MV-4-11 (cell line): ENCODE measurements at places on chromosomes 3 and 15.

DNA sequence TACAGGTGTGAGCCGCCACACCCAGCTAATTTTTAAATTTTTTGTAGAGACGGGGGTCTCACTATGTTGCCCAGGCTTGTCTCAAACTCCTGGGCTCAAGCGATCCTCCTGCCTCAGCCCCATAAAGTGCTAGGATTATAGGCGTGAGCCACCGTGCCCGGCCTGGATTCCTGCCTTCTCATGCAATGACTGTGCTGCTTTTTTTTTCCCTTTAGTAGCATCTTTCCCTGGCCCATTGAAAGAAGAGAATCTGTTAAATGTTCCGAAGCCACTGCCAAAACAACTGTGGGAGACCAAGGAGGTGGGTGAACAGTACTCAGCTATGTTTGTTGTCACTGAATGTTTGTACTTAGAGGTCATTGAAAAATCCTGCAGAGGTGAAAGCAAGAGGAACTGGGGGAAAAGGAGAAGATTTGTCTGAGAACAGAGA is 88.0 kb downstream of the CRTC3 start:
- no peak for DNase-seq

DNA sequence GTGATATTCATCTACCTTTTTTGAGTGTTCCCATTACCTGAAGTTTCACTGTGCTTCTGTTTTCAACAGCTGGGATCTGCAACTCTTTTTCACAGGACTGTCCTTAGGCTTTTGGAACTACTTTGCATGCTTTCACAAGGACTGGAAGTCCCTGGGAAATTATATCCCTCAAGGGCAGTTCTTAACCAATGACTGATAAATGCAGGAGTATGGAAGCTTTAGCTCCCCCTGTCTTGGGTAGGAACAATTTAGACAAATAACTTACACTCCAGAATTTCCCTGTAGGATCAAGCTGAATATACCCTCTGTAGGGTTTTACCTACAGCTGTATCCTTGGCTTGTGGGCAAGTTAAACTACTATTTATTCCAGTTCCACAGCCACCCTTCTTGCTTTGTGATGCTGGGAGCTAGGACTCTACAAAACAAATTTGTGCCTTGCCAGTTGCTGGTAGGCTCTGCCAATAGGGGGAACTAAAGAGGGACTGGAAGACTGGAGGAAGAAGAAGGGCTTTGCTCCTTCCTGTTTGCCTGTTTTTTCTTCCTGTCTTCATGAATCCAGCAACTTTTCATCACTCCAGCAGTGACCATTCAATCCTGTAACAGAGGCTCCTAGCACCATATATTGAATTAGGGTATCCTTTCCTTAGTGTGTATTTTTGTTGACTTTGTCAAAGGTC is 6.8 kb upstream of the ZNF280D start:
- DNase-seq = peak; percentile 49

- peak; percentile 88 for DNase-seq
Observed at GRCh38 chr15:92069308-92070250, 216.1 kb downstream of the SLCO3A1 start.

- no peak for DNase-seq
Observed at GRCh38 chr3:122366379-122366749, 16.7 kb downstream of the MIX23 start.

DNA sequence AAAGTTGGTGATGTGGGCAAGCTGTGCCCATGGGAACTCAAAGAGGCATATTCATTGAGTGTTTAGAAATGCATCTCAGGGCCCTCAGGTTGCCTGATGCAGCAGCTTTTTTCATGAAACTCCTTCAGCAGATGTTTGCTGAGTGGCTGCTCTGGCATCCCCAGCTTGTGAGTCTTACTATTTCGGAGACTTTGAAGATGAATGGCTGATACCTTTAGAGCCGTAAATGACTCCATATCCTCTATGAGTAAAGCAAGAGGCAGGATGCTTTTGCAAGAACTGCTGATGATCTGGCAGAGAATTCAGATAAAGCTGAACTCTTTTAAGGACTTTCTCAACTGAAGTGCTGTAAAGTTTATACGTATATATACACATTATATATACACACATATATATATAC is 384.3 kb downstream of the CACNA2D3 start:
- DNase-seq = no peak

- no peak for DNase-seq
Observed at GRCh38 chr3:61928776-61929314, 367.5 kb downstream of the PTPRG start.

DNA sequence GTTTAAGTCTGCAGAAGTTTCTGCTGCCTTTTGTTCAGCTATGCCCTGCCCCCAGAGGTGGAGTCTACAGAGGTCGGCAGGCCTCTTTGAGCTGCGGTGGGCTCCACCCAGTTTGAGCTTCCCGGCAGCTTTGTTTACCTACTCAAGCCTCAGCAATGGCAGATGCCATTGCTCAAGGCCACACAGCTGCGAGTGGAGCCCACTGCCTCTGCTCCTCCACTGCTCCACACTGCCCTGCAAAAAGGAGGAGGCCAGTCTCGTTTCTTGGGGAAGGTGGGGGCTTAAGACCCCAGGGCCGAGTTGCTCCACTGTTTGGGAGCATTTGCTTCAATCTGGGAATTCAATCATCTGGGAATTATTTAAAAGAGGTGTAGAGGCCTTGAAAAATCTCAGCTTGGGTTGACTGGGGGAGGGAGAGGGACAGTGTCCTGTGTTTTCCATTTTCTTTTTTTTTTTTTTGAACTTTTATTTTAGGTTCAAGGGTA is 144.6 kb upstream of the MEF2A start:
- DNase-seq = no peak

DNA sequence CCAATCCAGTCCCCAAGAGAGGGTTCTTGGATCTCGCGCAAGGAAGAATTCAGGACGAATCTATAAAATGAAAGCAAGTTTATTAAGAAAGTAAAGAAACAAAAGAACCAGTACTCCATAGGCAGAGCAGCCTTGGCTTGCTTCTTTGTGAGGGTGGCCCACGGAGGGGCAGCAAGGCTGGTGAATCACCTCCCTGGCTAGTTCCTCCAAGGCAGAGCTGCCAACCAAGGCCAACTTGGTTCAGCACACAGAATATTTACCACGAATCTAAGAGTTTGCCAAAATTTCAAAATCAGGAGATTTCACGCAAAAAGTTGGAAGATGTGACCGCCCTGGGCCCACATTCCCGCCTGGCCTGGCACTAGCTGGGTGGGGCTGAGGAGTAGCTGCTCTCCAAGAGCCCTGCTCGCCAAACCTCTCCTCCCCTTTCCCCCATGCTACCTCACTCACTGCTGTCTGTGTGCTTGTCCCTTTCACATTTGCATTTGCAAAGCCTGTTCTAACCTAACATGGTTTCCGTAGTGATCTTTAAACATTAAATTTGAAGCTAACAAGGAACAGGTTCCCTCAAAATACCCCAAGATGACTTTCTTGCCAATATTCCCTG is 26.2 kb upstream of the DCUN1D1 start:
- DNase-seq = no peak

- no peak for DNase-seq
Observed at GRCh38 chr3:171888466-171888865, 45.3 kb downstream of the TMEM212 start.

GRCh38 chr3:139654637-139655365 is 23.0 kb downstream of the NMNAT3 start:
- no peak for DNase-seq

DNA sequence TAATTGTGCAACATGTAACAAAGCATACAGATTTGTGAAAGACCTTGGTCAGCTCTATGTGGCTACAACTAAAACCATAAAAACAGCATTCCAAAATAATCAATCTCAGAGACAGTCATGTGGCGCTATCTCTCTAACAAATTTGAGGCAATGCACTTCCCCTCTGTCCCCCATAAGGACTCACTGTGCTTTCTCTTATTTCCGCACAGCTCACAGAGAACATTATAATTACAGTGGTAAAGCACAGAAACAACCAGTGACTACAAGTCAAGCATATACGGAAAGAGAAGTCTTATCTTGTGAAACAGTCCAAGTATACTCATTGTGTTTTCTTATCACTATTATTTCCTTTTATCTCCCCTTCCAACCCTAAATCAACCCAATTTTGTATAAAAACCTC is 64.3 kb downstream of the RYK start:
- no peak for DNase-seq

DNA sequence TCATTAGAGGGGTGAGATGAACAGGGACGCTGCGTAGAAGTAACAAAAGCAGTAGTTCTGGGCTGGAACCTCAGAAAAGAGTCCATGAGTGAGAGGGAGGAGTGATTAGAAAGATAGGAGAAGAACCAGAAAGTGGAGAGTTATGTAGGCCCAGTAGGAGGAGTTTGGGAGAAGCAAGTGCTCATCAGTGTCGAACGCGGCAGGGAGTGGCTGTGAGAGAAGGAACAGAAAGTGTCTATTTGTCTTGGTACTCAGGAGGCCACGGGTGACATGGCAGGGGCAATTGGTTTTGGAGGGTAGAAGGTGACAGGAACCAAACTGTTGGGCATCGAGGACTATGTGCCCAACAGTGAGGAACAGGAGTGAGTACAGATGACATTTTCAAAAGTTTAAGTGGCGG is 1.3 kb upstream of the INSYN1 start:
- peak; percentile 64 for DNase-seq

DNA sequence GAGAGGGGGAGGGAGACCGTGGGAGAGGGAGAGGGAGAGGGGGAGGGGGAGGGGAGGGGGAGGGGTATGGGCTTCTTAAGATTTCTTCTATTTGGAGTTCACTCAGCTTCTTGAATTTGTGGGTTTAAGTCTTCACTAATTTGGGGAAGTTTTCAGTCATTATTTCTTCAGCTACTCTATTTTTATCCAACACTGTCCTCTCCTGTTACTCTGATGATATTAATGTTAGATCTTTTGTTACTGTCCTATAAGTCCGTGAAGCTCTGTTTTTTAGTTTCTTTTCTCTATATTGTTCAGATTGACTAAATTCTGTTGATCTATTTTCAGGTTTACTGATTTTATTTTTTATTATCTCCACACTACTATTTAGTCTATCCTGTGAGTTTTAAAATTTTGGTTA is 351.5 kb upstream of the TPM1 start:
- peak; percentile 10 for DNase-seq

GRCh38 chr15:40006003-40006402 is 33.0 kb downstream of the SRP14 start:
- no peak for DNase-seq

- peak; percentile 53 for DNase-seq
Observed at GRCh38 chr15:66751579-66751978, 49.5 kb downstream of the SMAD6 start.
